Fibroblast of skin of right biceps (primary cell): ENCODE measurements at places on chromosomes 11 and 22.

DNA sequence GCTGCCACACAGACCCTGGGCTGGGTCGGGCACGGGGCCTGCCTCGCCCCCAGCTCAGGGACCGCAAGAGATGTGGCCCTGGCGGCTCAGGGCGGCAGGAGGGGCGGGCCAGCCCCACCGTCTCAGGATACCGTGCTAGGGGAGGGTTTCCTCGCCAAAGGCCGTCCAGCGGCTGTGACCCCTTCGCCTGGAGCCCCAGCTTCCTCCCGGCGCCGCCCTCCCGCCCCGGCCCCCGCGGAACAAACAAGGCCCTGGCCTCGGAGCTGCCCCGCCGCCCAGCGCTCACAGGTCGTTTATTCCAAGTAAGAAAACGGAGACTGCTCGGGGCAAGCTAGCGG is 543 bp upstream of the AP2A2 start:
- no peak for DNase-seq

DNA sequence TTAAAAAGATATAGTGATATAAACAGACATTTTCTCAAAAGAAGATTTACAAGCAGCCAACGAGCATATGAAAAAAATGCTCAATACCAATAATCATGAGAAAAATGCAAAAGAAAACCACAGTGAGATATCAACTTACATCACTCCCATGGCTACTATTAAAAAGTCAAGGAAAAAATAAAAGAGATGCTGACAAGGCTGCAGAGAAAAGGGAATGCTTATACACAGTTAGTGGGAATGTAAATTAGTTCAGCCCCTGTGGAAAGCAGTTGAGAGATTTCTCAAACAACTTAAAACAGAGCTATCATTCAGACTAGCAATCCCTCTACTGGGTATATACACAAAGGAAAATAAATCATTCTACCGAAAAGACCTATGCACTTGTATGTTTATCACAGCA is 97.1 kb upstream of the CARD18 start:
- peak; percentile 77 for DNase-seq

DNA sequence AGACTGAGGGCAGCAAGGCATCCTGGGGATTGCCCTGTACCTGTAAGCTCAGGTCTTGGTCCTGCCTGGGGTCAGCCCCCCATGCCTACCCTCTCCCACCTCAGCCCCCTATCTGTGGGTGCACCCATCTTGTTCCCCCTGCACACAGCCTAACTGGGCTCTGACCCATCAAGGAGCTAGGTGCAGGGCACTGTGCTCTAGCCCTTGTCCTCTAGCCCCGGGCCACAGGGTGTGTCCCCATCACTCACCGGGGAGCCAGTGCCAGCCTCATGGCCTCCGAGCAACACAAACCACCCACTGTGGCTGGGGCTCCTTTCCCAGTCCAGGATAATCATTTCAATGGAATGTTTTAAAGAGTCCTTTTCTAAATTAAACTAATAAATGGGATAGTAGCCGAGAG is 293.9 kb upstream of the PLET1 start:
- no peak for DNase-seq

GRCh38 chr11:132551016-132551415 is 981.3 kb downstream of the OPCML start:
- no peak for DNase-seq

GRCh38 chr11:118283756-118284350 is 19.8 kb upstream of the MPZL2 start:
- DNase-seq: no peak

GRCh38 chr22:43230971-43231723 is 44.2 kb upstream of the TTLL12 start:
- peak; percentile 28 for DNase-seq

GRCh38 chr22:34038801-34039555 is 118.7 kb upstream of the LARGE1 start:
- DNase-seq: no peak

DNA sequence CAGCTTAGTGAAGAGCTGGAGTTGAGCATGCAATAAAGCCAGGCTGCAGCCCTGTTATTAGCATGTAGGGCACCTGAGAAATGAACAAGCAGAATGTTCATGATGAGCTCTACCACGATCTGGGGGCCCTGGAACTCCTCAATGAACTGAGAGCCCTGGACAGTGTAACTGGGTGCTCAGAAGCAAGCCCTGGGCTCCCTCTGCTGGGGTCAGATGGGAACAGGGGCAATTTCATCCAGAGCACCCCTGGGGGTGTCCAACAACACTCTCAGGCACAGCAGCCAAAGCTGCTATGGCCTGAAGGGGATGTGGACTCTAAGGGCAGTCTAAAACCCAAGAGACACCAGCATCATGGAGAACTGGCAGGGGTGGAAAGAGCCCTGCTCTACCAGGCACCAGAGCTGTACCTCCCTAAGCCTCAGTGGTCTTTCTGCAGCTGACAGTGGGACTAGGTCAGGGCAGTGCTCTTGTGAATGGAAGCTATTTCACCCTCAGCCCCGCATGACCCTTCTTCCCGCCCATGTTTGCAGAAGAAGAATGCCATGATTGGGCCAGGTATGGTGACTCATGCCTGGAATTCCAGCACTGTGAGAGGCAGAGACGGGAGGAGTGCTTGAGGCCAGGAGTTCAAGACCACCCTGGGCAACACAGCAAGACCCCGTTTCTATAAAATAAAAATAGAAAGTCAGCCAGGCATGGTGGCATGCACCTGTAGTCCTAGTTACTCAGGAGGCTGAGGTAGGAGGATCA is 28.9 kb downstream of the THOC5 start:
- DNase-seq: peak; percentile 18

GRCh38 chr11:73866586-73866996 is 10.1 kb downstream of the COA4 start:
- peak; percentile 86 for DNase-seq

- DNase-seq: peak; percentile 43
These were observed 33.4 kb upstream of the EIF3D start for GRCh38 chr22:36562261-36562835.

DNA sequence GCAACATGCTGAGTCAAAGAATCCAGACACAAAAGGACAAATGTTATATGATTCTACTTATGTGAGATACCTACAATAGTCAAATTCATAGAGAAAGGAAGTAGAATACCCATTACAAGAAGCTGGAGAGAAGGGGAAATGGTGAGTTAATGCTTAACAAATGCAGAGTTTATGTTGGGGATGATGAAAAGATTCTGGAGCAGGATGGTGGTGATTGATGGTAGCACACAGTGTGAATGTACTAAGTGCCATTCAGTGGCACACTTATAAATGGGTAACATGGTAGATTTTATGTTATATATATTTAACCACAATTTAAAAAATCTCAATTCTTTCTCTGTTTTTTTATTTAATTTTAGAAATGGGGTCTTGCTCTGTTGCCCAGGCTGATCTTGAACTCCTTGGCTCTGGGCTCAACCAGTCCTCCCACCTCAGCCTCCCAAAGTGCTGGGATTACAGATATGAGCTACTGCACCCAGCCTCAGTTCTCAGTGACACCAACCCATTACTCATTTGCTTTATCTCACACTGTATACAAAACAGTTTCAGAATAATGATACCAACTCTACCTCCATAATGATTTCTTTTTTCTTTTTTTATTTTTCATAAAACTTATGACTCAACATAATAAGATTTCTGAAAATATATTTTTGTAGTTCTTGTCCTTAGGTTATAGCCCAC is 9.6 kb upstream of the RELA start:
- no peak for DNase-seq

DNA sequence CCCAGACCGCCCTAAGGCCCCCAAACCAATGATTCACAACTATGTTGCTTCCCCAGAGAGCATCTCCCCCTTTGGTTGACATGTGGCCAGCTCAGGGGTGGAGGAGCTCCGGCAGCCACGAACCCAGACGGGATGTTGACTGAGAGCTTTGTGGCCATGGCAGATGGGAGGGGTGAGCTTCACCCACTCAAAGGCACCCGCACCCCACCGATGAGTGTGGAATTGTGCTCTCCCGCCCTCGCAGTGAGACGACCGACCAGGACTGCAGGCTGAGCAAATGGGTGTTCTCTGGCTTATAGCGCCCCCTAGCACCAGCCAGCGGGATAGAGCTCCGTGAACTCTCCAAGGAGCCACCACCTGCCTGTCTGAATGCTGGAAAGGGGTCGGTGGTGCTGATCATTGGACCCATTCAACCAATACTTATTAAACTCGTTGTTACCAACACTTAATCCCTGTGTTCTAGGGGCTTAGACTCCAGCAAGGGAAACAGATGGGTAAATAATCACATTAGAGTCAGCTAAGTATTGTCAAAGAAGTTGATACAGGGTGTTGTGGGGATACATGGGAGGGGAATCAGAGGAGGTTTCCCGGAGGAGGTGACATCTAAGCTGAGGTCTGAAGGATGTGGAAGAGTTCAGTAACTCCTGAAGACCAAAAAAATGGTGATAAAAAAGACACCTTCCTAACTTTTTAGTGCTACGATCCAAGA is 4.5 kb upstream of the TIMP3 start:
- DNase-seq: peak; percentile 80

- DNase-seq: peak; percentile 98
These were observed 226.7 kb upstream of the NARS2 start for GRCh38 chr11:78801161-78801884.

GRCh38 chr11:105158436-105158835 is 18.9 kb upstream of the CARD18 start:
- DNase-seq: no peak

DNA sequence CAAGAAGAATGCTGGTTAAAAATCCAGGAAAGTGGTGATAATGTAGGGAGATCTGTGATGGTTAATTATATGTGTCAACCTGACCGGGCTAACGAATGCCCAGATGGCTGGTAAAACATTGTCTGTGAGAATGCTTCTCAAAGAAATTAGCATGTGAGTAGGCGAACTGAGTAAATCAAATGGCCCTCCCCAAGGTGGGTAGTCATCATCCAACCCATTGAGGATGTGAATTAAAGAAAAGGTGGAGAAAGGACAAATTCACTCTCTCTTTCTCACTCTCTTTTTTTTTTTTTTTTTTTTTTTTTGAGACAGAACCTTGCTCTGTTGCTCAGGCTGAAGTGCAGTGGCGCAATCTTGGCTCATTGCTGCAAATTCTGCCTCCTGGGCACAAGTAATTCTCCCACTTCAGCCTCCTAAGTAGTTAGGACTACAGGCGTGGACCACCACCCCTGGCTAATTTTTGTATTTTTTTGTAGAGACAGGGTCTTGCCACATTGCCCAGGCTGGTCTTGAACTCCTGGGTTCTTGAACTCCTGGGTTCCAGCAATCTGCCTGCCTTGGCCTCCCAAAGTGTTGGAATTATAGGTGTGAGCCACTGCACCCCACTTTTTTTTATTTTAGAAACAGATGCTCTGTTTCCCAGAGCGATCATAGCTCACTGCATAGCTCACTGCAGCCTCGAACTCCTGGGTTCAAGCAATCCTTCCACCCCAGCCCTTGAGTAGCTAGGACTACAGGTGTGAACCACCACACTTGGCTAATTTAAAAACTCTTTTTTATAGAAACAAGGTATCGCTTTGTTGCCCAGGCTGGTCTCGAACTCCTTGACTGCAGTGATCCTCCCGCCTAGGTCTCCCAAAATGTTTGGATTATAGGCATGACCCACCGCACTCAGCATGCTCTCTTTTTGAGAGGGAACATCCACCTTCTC is 22.0 kb upstream of the P2RY6 start:
- no peak for DNase-seq

- no peak for DNase-seq
These were observed 325.8 kb downstream of the FAT3 start for GRCh38 chr11:92550411-92550810.

GRCh38 chr22:17566776-17567175 is 3.5 kb downstream of the SLC25A18 start:
- DNase-seq: no peak

DNA sequence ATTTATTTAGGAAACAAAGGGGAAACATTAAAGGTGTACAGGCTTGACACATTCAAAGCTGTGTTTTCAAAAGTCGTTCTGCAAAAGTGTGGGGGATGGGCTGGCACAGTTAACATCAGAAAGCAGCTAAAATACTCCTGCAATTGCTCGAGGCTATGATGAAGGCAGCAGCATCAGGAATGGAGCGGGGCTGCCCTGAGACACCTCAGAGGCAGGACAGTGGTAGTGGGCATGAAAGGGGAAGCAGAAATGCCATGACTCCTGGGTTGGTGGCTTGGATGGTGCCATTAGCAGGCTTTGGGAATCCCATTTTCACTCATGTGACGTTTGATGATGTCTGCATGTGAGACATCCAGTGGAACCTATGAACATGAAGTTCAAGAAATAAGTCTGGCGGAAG is 646 bp downstream of the NCAPD3 start:
- DNase-seq: no peak

GRCh38 chr11:2310786-2311352 is 9.1 kb downstream of the TSPAN32 start:
- no peak for DNase-seq

- no peak for DNase-seq
These were observed 8.7 kb downstream of the SELENOM start for GRCh38 chr22:31098632-31099110.

DNA sequence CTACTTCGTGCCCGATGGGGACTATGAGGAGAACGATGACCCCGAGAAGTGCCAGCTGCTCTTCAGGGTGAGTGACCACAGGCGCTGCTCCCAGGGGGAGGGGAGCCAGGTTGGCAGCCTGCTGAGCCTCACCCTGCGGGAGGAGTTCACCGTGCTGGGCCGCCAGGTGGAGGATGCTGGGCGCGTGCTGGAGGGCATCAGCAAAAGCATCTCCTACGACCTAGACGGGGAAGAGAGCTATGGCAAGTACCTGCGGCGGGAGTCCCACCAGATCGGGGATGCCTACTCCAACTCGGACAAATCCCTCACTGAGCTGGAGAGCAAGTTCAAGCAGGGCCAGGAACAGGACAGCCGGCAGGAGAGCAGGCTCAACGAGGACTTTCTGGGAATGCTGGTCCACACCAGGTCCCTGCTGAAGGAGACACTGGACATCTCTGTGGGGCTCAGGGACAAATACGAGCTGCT is 751 bp downstream of the FIBIN start:
- DNase-seq: no peak

DNA sequence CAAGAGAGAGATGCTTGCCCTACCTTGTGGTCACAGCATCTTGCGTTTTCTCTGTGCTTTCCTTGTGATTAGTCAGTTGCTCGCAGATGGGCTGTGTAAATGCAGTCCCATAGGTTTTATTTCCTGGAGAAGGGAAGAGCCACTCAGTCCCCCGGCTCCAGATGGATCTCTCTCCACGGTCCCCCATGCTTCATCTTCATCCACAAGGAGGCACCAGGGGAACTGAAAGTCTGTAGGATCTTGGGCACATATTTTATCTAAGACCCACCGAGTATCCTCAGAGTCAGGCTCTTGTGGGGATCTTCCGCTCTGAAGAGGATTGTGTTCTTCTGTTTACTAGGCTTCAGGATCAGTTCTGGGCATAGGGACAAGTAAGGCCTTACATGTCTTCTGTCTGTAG is 66.8 kb upstream of the E2F8 start:
- no peak for DNase-seq

GRCh38 chr22:26953012-26953883 is 295.9 kb downstream of the MIAT start:
- no peak for DNase-seq

DNA sequence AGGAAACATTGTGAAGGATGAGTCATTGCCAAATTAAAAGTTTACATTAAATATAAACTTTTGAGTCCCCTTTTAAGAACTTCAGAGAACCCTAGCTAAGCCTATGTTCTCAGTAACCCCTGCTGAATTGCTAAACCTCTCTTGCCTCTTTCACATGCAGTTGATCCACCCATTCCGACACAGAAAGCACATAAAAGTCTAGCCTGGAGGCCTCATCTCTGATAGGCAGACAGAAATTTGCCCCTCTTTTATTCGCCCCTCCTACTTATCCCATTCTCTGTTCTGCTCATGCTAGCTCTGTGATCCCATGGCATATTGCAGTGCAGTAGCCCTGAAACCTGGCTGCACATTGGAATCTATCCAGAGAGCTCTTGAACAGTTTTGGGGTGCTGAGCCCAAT is 58.2 kb upstream of the PDE3B start:
- no peak for DNase-seq

- no peak for DNase-seq
These were observed 846.2 kb downstream of the BRD1 start for GRCh38 chr22:48981371-48982061.
